Stimulated activated CD4-positive, alpha-beta T cell treated with anti-CD3 and anti-CD28 coated beads, Interleukin-1b, Interleukin-23, amount 100 ng/mL, for 1 hour (primary cell): ENCODE measurements at places on chromosomes 6 and 20.

- DNase-seq, result no peak
These were observed 1.2 kb downstream of the GPRC6A start for GRCh38 chr6:116827561-116828240.

GRCh38 chr6:41650120-41650519 is 11.9 kb downstream of the MDFI start:
- no peak for DNase-seq

- DNase-seq, result no peak
These were observed 125.4 kb downstream of the OPRM1 start for GRCh38 chr6:154164397-154164796.

- no peak for DNase-seq
These were observed 22.5 kb downstream of the SPATA2 start for GRCh38 chr20:49892817-49893216.

DNA sequence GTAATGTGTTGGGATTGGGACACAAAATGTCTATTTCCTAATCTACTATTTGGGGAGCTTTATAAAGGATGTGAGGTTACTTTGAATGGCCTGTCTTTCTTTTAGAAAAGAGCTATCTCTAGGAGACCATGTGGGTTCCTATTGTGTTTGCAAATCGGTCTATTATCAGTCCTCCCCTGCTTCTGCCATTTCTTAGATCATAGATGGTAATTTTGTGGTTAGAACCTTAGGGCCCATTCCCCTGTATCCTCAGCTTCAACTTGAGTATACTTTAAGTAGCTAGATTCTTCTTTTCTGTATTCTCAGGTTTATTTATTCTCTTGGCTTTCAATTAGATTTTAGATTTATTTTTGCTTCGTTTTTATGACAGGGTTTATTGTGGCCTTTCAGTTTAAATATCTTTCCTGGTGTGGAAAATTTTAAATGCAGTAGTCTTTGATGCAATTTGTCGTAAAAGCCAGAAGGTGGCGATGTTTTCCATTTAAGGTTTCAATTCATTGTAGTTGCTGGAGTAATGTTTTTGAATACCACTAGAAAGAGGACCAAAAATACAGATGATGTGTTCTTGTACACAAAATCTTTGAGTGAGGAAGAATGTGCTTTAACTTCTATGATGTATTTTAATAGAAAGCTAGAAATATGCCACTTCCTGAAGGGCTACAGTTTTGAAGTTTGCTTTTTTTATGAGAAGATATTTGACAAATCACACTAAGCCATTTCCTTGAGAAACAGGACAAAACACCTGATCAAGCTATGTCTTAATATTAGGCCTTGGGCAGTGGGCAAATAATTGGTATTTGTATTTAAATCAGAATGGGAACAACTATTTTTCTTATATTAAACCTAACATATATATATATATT is 20.3 kb downstream of the TBPL1 start:
- no peak for DNase-seq

- no peak for DNase-seq
These were observed 166.5 kb downstream of the SOBP start for GRCh38 chr6:107656401-107656800.

GRCh38 chr20:30922129-30922528 is 335.3 kb upstream of the DEFB115 start:
- no peak for DNase-seq

DNA sequence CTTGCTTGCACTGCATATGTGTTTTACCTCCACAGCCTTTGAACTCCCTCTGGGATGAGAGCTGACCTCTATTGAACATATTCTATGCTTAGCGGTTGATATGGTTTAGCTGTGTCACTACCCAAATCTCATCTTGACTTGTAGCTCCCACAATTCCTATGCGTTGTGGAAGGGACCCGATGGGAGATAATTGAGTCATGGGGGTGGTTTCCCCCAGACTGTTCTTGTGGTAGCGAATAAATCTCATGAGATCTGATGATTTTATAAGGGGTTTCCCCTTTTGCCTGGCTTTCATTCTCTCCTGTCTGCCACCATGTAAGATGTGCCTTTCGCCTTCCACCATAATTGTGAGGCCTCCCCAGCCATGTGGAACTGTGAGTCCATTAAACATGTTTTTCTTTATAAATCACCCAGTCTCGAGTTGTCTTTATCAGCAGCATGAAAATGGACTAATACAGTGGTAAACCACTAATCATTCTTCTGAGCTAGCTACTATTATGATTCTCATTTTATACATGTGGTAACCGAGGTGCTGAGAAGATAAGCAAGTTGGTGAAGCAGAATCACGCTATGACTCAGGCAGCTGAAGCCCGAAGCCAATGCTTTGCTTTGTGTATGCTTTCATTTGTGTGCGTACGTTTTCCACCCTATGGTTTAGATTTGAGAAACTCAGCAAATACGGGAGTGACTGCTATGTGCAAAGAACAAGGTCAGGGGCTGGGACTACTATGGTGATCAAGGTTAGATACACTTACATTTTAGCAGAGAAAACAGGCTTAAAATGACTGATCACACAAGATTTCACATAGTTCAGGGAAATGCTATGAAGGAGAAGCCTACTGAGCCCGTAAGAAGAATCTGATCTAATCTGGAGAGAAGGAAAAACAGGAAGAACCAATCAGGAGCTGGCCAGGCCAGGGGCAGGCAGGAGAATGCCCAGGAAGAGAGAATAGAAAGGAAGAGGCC is 363.5 kb downstream of the ESR1 start:
- no peak for DNase-seq

DNA sequence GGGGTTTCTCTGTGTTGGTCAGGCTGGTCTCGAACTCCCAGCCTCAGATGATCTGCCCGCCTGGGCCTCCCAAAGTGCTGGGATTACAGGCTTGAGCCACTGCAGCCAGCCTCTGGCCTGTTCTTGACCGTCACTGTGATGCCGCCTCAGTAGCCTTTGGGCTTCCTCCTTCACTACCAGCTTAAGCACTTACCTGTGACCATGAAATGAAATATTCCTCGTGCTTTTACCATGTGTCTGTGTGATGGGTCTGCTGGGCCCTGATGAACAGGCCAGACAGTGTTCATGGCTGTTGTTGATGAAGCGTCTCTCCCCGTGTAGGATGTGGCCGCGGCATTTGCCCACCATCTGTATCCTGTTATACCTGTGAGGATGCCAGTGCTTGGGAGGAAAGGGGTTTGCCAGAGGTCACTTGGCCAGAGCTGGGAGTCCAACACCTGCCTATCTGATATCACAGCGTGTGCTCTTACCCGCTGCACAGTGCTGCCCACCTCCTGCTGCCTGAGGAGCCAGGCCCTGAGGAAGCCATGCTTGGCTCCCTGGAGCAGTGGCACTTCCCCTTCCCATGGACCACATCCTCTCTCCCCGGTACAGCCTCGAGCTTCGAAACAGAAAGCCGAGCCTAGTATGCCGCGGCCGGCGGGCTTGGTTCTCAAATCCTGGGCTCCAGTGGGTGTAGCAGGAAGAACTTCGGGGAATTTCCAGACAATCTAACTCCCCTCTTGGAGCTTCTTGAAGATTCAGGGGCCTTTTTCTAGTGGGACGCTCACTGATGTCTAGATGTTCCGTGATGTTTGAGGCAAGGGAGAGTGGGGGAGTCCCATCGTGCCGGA is 167.9 kb downstream of the ZDHHC14 start:
- no peak for DNase-seq

DNA sequence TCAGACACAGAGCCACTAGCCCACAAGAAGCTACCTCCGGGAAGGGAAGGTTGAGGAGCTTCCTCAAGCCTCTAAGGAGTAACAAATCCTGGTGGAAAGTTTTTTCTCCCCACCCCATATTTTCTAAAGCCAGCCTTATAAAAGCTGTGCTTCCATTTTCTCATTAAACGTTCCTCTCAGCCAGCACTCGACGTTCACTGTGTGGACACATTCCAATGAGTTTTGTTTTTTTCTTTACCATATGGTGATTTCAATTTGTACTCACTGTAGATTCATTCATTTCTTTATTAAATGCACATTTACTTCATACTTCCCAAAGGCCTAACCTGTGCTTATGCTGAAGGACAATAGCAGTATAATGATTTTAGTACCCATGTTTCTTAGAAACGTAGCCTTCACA is 194.4 kb upstream of the FLRT3 start:
- DNase-seq, result no peak

DNA sequence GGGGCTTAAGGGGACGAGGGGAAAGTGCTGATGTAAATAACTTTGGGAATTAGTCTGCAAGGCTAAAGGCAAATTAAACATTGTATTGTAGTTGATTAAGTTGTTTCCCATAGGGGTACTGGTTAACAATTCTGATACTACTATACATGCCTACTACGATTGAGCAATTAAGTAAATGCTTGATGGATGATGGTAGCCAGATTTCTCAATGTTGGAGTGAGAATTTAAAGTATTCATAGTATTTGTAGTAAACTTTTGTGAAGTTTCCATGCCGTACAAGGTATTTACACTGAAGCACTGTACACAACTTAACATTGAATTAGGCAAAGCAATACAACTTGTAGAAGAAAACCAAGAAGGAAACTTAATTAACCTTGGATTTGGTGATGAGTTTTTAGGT is 852.3 kb downstream of the QKI start:
- no peak for DNase-seq

DNA sequence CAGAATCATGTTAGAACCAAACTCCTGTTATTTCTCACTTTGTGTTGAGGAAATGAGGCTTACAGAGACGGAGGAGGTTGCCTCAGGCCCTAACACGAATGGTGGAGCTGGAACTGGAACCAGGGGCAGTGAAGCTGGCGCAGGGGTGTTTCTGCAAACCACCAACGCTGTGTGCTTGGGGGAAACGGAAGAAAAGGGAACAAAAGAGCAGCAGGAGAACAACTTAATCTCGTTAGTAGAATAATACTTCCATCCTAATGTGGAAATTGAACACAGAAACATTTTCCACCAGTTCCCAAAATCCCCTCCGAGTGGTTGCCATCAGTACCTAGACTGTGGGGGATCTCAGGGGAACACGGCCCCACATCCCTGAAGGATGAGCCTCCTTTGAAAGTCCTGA is 103.4 kb upstream of the FRMD1 start:
- DNase-seq, result no peak

DNA sequence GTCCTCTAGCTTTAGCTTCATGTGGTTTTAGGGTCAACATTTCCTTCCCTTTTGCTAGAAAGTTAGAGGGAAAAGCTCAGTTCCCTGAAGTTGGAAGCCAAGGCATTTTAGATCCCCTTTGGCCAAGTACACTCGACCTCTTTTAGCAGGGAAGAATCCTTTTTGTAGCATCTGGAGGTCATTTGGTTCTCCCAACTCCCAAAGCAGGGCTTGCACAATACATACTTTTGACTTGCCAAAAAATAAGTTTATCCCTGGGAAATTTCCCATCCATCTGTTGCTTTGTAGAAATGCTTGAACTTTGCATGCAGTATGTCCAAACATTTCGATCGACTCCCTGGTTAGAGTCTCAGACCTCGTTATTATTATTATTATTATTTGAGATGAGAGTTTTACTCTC is 4.6 kb upstream of the EDEM2 start:
- DNase-seq, result no peak

- DNase-seq, result no peak
These were observed 146.1 kb downstream of the NFATC2 start for GRCh38 chr20:51396365-51396909.

- no peak for DNase-seq
These were observed 26.5 kb downstream of the MAP1LC3A start for GRCh38 chr20:34585019-34585418.

GRCh38 chr20:59777331-59777725 is 156.1 kb downstream of the SYCP2 start:
- DNase-seq, result no peak

- no peak for DNase-seq
These were observed 702 bp downstream of the ETV7 start for GRCh38 chr6:36386495-36387439.

GRCh38 chr20:9301129-9302090 is 213.0 kb upstream of the LAMP5 start:
- no peak for DNase-seq

- no peak for DNase-seq
These were observed 50.9 kb upstream of the EZR start for GRCh38 chr6:158869826-158870648.

GRCh38 chr6:8335896-8336295 is 99.4 kb downstream of the SLC35B3 start:
- no peak for DNase-seq

DNA sequence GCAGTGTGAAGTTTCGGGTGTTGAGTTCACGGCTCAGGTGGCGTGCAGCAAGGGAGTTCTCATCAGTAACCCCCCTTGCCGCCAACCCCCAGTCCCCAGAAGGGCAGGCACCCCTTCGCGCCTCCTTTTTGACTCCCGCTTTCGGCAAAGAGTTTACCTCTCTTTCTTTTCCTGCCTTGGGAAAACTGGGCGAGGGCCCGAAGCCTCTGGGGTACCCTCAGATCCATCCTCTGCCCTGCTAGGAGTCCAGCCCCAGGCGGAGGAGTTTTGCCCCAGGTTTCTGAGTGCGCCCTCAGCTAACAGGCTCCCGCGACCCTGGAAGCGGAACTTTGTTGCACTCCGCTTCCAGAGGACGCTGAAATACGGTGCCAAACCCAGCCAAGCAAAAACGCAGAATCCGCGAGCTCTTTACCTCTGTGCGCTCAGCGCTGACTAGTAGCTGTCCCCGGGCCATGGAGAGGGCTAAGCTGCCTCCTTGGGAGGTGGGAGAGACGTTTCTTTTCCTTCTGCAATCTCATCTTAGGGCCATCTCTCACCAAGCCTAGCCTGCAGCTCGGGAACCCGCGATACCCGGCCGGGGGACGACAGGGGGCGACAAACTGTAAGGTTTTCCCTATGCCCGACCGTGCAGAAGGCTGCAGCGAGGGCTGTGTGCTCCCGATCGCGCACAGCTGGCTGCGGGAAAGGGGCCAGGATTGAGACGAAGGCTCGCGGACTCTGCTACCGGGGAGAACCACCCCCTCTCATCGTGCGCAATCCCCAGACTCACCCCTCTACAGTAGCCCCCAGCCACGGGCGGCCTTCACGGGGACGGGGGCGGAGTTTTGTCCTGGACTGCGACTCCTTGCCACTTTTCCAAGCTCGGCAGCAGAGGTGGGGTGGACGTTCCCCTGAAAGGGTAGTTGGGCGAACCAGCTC is 2.7 kb upstream of the PAX1 start:
- no peak for DNase-seq

DNA sequence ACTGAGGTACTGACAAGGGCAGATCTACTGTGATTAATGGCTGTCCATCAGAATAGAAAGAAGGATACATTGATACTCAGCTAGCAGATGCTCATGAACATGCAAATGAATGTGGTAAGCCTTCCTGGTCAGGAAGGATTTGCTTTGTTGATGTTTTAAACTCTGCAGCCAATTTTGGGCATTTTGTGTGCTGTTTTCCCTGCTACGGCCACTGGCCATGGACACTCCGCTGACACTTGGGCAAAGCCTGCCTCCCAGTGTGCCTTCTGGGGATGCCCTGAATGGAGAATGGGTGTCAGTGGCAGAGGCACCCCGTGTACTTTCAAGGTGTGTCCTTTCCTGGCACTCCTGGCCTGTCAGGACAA is 113.1 kb downstream of the SOBP start:
- DNase-seq, result no peak

DNA sequence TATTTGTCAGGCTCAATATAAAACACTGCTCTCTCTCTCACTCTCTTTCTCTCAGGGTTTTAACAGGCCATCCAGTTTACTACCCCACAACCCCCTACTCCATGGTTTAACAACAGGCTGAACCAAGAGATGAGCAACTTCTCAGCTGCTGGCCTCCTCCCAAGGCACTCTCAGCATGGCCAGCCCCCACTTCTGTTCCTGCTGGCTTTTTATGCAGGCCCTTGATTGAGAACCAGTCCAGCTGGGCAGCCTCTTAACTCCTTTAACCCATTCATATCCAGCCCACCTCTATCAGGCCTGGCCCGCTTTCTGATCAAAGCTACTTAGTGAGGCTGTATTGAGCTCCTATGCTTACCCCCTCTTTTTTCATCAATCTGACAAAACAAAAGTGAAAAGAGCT is 346.8 kb upstream of the POU3F2 start:
- no peak for DNase-seq

GRCh38 chr6:37619641-37620040 is 78.0 kb downstream of the MDGA1 start:
- no peak for DNase-seq
